Stimulated activated CD8-positive, alpha-beta memory T cell treated with anti-CD3 and anti-CD28 coated beads, Interleukin-7, amount 100 ng/mL, for 1 hour (primary cell): ENCODE measurements at places on chromosomes 1 and 21.

GRCh38 chr1:150477733-150478132 is 9.5 kb upstream of the TARS2 start:
- no peak for DNase-seq

DNA sequence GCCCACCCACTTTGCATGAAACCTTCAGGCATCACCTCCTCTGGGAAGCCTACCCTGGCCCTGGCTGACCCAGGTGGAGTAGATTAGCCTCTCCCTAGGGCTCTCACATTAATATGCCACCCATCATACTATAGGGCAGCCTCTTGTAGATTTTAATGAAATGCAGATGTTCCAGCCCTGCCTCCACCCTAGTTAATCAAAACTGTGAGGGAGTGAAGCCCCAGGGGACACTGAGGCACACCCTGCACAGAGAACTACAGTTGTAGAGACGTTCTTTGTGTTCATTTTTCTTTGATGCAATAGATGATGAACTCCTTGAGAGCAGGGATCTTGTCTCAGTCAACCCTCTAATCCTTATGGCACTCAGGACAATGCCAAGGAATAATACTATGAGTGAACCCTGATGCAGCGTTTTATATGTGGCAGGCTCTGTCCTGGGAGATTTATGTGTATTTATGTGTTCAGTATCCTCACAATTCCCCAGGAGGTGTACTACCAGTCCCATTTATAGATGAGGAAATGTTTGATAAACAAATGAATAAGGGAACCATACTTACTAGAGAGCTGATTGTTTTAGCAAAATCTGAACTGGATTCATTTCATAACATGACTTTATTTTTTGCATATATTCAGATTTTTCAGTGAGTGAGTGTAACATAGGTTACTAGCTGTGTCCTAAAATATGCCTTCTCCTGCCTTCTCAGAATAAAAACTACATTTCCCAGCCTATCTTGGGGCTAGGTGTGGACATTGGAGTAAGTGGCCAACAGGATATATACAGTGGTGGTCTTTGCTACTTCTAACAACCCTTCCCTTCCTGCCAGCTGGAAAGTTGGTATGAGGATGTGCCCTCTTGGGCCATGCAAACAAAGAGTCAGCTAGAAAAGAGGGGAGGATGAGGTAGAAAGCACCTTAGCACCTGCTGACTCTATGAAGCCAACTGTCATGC is 23.5 kb upstream of the PRELP start:
- no peak for DNase-seq

DNA sequence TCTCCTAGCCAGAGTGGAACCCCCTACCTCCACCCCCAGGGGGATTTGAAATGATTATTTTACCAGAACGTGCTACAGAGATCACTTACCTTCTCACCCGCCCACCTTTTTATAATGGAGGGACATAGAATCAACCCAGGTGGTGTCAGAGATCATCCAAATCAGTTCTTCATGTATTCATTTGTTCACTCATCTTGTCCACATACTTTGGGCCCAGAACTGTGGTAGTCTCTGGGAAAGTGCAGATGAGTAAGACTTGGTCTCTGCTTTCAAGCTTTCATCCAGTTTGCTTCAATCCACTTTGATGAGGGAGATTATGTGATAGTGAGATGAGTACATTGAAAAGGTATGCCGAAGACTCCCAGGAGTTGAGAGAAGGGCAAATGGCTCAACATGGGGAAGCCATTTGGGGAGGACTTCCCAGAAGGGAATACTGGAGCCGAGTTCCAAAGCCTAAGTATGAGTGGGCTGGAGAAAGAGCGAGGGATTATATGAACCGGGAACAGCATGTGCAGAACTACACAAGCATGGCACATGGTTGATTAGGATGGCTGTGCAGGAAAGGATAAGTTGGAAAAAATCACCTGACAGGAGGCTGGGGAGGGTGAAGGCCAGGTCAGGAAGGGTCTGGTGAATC is 1.9 kb downstream of the FGGY start:
- no peak for DNase-seq

DNA sequence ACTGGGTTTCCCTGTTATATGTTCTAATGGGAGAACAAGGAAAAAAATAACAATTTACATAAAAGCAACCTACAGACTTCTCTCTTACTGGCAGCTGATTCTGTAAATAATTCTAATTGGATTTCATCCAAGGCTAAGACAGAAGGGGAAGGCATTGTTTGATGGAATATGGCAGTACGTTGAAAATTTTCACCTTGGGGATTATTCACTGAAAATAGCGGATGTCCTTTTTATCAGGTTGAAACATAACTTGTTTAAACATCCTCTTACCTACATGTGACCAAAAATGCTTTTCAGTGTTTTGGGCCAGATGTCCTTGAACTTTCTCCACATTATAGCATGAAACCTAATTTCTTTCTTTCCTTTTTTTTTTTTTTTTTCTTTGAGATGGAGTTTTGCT is 24.9 kb downstream of the TSNAX start:
- no peak for DNase-seq

GRCh38 chr1:3159121-3159520 is 90.1 kb downstream of the PRDM16 start:
- no peak for DNase-seq

- no peak for DNase-seq
Measured at GRCh38 chr1:152111515-152111968, 3.7 kb downstream of the TCHH start.

GRCh38 chr1:89608319-89608983 is 24.5 kb upstream of the LRRC8C start:
- DNase-seq = no peak

DNA sequence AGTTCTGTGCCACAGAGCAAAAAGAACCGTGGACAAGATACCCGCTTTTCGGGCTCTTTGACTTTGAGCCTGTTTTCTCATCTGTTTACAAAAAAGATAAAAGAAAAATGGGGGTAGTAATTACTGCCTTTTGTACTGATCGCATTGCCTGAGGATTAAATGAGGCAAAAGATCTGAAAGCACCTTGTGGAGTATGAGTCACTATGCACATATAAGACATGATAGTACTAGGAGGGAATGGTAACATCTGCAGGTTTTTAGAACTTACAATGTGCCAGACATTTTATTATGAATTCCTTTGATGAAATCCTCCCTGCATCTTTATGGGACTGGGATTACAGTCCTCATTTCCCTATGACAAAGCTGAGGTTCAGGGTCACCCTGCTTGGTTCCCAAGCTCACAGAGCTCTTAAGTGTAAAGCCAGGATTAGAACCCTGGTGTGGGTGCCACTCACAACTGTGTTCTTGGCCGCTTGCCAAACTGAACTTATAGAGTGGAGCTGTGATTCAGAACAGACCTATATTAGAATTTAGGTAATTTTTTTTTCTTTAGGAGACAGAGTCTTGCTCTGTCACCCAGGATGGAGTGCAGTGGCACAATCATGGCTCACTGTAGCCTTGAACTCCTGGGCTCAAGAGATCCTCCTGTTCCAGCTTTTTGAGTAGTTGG is 1.8 kb downstream of the DISC1 start:
- DNase-seq = no peak
